Activated naive CD8-positive, alpha-beta T cell treated with anti-CD3 and anti-CD28 coated beads for 36 hours (primary cell): ENCODE measurements at places on chromosomes 5 and 9.
A peak's percentile ranks its signal among the peaks of the same experiment; 100 is the strongest.

DNA sequence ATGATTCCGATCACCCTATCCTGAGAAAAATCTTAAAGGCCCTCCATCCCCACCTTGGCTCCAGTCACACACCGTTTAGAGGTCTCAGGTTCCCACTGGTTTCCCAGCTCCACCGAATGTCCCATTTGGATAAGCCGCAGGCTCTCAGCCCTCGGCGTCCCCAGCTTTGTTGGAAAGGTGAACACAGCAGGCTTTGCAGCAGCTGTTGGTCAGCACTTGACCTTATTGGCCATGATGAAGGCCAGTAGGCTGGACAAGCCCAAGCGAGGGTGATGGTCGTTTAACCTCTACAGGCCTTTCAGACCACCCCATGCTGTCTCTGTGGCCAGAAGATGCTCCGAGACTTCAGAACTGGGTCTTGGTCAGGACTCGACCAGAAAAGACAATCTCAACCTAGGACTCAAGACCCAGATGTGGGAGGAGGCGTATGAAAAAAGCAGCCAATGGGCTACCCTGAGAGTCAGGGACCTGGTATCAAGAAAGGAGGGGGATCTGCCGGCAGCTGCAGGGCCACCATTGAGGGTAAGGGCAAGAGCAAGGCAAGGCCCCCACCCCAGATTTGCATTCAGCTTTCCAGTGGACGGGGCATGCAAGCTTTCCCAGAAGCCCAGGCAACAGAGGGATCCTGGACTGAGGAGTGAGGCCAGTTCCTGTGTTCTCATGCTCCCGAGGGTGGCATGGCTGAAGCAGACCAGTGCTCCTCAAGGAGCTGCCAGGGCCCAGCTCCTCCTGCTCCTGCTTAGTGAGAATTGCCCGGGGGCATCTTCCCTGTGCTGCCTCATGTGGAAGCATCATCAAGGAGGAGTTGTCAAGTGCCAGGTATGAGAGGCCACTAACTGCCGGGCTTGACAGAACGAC, 13.4 kb downstream of the UBE2QL1 start:
- no peak for DNase-seq
- H3K27ac ChIP-seq, result no peak overlapping the region
- H3K27me3 ChIP-seq, result peaks cover 12% of the 10 kb centered on the region
- H3K4me3 ChIP-seq, result no peak overlapping the region

DNA sequence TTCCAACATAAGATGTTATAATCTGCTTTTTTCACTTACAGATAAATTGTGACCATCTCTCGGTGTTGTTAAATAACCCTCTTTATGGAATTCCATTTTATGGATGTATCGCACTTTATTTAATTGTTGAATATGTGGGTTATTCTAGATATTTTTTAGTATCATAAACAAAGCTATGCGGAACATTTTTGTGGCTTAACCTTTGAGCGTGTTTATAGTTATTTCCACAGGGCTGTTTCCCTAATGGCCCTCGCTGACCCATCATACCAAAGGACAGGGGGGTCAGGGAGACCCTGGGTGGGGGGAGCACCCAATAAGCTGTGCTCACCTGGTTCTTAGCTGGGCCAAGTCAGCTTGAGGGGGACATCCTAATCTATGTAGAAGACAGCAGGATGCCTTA, 65.3 kb downstream of the NDST1 start:
- H3K36me3 ChIP-seq, result no peaks in the 10 kb centered on the region
- DNase-seq, result no peak
- H3K27me3 ChIP-seq, result no peaks in the 10 kb centered on the region
- H3K4me3 ChIP-seq, result no peak overlapping the region
- H3K4me1 ChIP-seq, result no peaks in the 10 kb centered on the region

DNA sequence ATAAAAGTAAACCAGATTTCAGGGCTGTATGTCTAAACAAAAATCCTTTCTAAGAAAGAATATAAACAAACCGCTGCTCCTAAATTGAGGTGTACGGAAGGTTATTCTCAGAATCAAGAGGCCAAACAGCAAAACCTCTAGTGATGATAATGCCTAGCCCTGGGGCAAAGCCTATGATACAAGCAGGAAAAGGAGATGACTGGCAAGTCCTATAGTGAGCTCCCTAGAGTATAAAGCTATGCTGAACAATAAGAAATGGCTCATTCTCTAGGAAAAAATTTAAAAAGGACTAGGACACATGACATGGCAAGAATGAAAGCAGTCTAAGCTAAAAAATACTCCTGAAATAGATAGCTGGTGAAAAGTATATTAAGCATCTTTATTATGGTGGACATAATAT, 187.1 kb downstream of the BNC2 start:
- H3K4me3 ChIP-seq, result no peak overlapping the region
- H3K36me3 ChIP-seq, result no peaks in the 10 kb centered on the region
- no peak overlapping the region for H3K27ac ChIP-seq
- no peak for DNase-seq

DNA sequence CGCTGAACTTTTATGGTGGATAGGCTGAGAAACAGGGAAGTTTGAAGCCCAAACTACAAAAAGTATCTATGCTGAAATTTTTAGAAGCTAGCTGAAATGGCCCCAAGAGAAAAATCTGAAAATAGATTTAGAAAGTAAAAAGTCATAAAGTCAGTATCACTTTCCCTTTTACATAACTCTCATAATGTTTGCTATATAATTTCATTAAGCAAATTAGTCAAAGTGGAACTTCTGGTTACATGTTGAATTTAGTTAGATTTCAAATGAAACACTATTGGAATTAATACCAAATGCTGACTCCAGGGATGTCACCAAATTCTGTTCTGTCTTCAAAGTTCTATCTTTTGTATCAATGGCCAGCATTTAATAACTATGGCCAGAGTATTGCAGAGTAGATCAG, 126.9 kb downstream of the TTC39B start:
- no peak for DNase-seq
- H3K36me3 ChIP-seq, result peaks cover 30% of the 10 kb centered on the region
- H3K4me3 ChIP-seq, result no peak overlapping the region
- no peaks in the 10 kb centered on the region for H3K27me3 ChIP-seq

GRCh38 chr9:130106860-130107233, 53.1 kb downstream of the GPR107 start:
- H3K4me3 ChIP-seq, result no peak overlapping the region
- H3K36me3 ChIP-seq, result peaks cover 16% of the 10 kb centered on the region
- H3K4me1 ChIP-seq, result peaks cover 29% of the 10 kb centered on the region
- H3K27ac ChIP-seq, result peak overlapping the region; percentile 63

DNA sequence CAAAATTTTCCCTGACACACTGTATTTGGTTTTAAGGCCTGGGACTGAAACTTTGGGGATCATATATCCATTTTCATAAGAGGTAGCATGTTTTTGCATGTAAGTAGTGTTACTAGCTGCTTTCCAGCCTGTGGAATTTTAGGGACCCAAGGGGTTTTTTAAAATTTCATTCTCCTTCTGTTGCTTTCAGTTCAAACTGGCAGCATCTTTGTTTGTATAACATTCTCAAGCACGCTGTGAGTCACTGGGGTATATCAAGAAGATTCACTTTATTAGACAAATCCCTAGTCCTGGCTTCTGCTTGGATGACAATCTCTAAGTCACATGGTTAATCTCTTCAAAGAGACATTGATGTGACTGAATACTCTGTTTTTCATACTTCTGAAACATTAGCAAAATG, 479.0 kb downstream of the CYLC2 start:
- H3K36me3 ChIP-seq, result no peaks in the 10 kb centered on the region
- H3K4me3 ChIP-seq, result no peak overlapping the region
- no peak overlapping the region for H3K27ac ChIP-seq
- H3K4me1 ChIP-seq, result no peaks in the 10 kb centered on the region
- H3K27me3 ChIP-seq, result no peaks in the 10 kb centered on the region

DNA sequence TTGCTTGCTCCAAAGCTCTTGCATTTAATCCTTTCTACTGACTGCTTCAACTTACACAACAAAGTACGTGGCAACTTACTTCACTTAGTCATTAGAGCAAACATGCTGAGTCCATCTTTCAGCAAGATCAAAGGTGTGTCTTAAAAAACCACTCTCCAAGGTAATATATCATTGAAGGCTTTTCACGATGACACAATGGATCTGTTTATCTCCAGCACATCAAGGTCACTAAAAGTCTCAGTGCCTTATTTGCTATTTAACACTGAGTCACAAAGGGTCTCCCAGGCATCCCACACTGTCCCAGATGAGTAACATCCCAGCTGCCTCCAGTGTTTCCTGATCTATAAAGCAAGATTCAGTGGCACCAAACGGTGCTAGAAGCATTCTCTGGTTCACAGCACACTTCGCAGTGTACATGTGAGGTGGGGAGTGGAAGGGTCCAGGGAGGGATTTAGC, 3.7 kb upstream of the CLK4 start:
- H3K36me3 ChIP-seq, result peaks cover 5% of the 10 kb centered on the region

DNA sequence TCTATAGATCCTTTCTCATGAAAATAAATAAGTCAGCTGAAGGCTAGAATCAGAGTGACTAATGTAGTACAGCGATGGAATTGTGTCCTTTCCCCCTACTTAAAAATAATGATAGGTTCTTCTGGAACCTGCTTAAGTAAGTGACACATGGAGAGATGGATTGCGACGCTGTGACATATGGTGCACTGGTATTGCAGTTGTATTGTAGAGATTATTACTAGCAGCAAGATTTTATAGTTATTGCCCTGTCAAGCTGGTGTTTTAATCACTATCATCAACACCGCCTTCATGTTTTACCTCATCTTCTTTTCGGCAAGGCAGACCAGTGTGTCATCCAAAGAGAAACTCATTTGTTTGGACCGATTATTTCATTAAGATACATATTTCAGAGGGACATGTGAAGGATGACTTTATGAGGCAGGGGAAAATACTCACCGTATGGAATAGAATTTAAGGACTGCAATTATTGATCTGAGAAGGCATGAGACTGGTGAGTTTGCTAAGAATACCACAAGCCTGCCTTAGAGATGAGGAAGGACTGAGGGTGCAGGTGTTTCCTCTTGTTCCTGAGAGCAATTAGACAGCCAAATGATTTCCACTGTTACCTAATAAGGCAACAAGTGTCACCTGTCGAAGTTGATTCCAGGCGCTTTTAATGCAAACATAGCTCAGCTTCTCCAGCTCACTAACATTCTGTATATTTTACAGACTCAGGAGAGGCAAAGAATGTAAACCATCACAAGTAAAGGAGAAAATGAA, 1855.5 kb downstream of the MAT2B start:
- H3K4me1 ChIP-seq, result no peaks in the 10 kb centered on the region
- no peaks in the 10 kb centered on the region for H3K27me3 ChIP-seq
- H3K36me3 ChIP-seq, result no peaks in the 10 kb centered on the region
- no peak for DNase-seq
- no peak overlapping the region for H3K4me3 ChIP-seq

- no peak overlapping the region for H3K4me3 ChIP-seq
- no peaks in the 10 kb centered on the region for H3K36me3 ChIP-seq
- no peaks in the 10 kb centered on the region for H3K27me3 ChIP-seq
- DNase-seq, result no peak
- no peaks in the 10 kb centered on the region for H3K4me1 ChIP-seq
Observed at GRCh38 chr5:8907168-8907868, 638.6 kb downstream of the SEMA5A start.

DNA sequence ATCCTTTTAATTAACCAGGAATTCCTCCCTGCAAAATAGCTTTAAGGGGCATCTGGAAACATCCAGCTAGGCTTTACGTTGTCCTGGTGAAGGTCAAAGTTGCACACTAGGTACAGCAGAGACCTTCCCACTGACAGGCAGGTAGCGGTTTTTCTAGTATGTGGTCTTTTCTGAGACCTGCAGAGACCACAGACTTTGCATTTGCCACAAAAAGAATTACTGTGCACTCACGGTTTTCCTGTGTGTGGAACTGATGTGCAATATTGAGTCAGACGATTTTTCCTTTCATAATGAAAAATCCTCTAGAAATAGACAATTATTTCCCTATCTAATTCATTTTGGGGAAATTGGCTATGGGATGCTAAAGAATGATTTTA, 417.0 kb upstream of the ADAMTSL1 start:
- DNase-seq, result no peak
- H3K27ac ChIP-seq, result no peak overlapping the region
- no peaks in the 10 kb centered on the region for H3K4me1 ChIP-seq
- H3K36me3 ChIP-seq, result no peaks in the 10 kb centered on the region
- H3K4me3 ChIP-seq, result no peak overlapping the region
- H3K27me3 ChIP-seq, result no peaks in the 10 kb centered on the region

DNA sequence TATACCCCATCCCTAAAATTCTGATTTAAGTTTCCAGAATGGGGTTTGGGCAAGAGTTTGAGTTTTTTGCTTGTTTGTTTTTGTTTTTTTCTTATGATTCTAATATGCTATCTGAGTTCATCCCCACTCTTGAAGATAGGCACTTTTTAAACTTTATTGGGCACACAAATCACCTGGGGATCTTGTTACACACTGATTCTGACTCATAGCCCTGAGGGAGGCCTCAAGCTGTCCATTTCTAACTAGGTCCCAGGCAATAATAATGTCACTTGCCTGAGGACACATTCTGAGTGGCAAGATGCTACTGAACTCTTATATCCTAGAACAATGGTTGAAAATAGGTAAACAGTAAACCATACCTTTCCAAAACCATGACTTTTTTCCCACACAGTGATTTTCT, 22.8 kb upstream of the ABLIM3 start:
- DNase-seq, result no peak
- H3K36me3 ChIP-seq, result no peaks in the 10 kb centered on the region

DNA sequence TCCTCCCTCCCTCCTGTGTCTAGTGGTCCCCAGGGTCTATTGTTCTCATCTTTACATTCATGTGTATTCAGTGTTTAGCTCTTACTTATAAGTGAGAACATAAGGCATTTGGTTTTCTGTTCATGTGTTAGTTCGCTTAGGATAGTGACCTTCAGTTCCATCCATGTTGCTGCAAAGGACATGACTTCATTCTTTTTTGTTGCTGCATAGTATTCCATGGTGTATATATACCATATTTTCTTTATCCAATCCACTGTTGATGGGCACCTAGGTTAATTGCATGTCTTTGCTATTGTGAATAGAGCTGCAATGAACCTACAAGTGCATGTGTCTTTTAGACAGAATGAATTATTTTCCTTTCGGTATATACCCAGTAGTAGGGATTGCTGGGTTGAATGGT, 46.8 kb downstream of the FYB1 start:
- H3K36me3 ChIP-seq, result peaks cover 67% of the 10 kb centered on the region
- no peaks in the 10 kb centered on the region for H3K27me3 ChIP-seq
- DNase-seq, result no peak
- H3K4me1 ChIP-seq, result peaks cover 88% of the 10 kb centered on the region
- no peak overlapping the region for H3K27ac ChIP-seq

GRCh38 chr9:99948482-99948881, 42.0 kb downstream of the STX17 start:
- no peaks in the 10 kb centered on the region for H3K27me3 ChIP-seq
- peaks cover 21% of the 10 kb centered on the region for H3K36me3 ChIP-seq
- H3K4me1 ChIP-seq, result peaks cover 10% of the 10 kb centered on the region

GRCh38 chr5:60634051-60634450, 65.9 kb downstream of the DEPDC1B start:
- H3K27me3 ChIP-seq, result no peaks in the 10 kb centered on the region
- no peak overlapping the region for H3K27ac ChIP-seq
- no peaks in the 10 kb centered on the region for H3K4me1 ChIP-seq
- peaks cover 2% of the 10 kb centered on the region for H3K36me3 ChIP-seq
- no peak overlapping the region for H3K4me3 ChIP-seq
- DNase-seq, result no peak

DNA sequence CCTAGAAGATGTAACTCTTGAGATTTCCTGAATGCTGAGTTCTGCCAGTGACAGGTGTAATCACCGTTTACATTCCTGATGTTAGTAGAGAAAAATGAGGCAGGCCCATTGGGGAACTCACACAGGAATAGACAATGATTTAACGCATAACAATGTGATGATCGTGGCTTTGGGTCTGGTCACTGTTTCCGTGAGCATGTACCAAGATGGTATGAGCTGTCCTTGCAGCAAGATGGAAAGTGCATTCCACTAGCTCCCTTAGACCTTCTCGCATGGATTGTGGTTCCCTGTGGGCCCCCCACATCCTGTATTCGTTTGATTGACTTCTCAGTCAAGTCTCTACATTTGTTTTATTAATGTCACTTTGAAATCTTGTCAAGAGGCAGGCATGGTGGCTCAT, 124.0 kb upstream of the DAP start:
- H3K36me3 ChIP-seq, result no peaks in the 10 kb centered on the region
- DNase-seq, result peak; percentile 22
- H3K27ac ChIP-seq, result no peak overlapping the region
- no peak overlapping the region for H3K4me3 ChIP-seq
- H3K4me1 ChIP-seq, result peaks cover 6% of the 10 kb centered on the region
